GM12878 (cell line): ENCODE measurements at places on chromosomes 3 and 15. TPM values are rescaled to one million over a fixed set of nuclear protein-coding genes. Genes with fewer than 3 reads are reported as not detected.
A peak's percentile ranks its signal among the peaks of the same experiment; 100 is the strongest.

DNA sequence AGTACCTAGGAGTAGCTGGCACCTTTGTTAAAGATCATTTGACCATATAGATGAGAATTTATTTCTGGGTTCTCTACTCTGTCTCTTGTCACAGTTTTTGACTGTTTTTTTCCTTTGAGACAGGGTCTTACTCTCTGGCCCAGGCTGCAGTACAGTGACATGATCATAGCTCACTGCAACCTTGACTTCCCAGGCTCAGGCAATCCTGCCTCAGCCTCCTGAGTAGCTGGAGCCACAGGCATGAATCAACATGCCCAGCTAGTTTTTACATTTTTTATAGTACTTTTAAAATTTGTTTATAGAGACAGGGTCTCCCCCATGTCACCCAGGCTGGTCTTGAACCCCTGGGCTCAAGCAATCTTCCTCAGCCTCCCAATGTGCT is 45.0 kb downstream of the BCL2L10 start:
- peak overlapping the region; percentile 14; the same call in 1 of the 2 replicates for H3K27ac ChIP-seq
- peaks cover 14% of the 10 kb centered on the region for H3K36me3 ChIP-seq
- peaks cover 6% of the 10 kb centered on the region for H3K4me1 ChIP-seq

- H3K36me3 ChIP-seq: no peaks in the 10 kb centered on the region
- H3K4me1 ChIP-seq: no peaks in the 10 kb centered on the region
- DNase-seq: no peak
- H3K27ac ChIP-seq: no peak overlapping the region
- H3K27me3 ChIP-seq: no peaks in the 10 kb centered on the region
Observed at GRCh38 chr3:193052354-193053045, 134.8 kb upstream of the MB21D2 start.

GRCh38 chr15:70420948-70421482 is 323.3 kb upstream of the TLE3 start:
- no peak for DNase-seq
- no peaks in the 10 kb centered on the region for H3K36me3 ChIP-seq
- no peak overlapping the region for H3K27ac ChIP-seq
- no peak overlapping the region for H3K4me3 ChIP-seq
- H3K27me3 ChIP-seq: peaks cover 5% of the 10 kb centered on the region; the same call in 1 of the 2 replicates

SCN5A gene
- not detected in 2 replicates for total RNA-seq

CACNA1D gene
- total RNA-seq: 2.6 and 2.7 TPM in 2 replicates

NSMCE3 gene
- total RNA-seq: 17.5 and 17.8 TPM in 2 replicates
